Esophagus squamous epithelium (tissue), 5 donors: ENCODE measurements at places on chromosomes 6 and 20.

DNA sequence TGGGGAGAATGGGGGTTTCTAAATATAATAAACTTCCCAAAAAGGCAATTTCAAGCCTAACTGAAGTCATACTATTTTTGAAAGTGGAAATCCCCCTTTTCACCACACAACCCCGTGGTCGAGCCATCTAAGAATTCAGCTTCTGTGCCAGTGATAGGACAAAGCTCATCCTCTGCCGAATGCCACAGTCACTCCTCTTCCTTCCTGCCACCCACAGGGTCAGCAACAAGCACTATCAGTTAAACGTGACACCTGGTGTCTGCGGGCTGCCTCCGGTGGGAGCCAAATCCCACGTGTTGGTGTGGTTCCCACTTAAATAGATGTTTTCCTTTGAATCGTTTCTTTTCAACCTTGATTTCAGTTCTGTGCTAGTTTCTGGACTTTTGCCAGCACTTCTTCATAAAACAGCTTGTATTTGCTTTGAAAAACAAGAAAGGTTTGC is 60.7 kb downstream of the TNFAIP3 start:
- no peak for DNase-seq

- DNase-seq: no peak
Observed at GRCh38 chr6:53109612-53110011, 39.0 kb downstream of the GCM1 start.

GRCh38 chr6:14428269-14428668 is 310.7 kb downstream of the CD83 start:
- no peak for DNase-seq

DNA sequence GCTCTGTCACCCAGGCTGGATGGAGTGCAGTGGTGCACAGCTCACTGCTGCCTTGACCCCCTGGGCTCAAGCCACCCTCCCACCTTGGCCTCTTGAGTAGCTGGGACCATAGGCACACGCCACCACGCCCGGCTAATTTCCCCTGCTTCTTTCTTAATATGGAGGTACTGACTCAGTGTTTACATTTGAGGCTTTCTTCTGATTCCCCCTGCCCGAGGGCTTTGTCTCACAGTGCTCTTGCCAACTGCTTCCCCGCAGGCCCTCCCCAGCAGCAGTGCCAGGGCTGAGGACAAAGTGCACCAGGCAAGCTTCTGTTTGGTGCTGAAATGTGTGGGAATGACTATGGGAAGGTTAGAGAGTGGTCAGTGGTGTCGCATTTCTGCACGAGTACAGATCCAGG is 34.8 kb downstream of the NR2E1 start:
- no peak for DNase-seq

DNA sequence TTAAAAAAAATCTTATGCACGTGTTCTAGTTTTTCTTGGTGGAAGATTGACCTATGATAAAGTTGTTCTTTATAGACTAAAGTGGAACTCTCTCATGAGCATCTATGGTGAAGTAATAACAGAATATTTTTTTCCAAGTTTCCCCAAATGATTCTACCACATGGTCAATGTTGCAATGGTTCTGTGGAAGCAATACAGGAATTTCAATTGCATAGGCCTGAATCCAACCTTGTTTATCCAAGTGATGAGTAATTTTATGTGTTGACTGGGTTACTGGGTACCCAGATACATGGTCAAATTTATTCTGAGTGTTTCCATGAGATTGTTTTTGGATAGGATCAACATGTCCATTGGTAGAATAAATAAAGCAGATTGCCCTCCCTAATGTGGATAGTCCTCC is 581.5 kb downstream of the MMUT start:
- no peak for DNase-seq

DNA sequence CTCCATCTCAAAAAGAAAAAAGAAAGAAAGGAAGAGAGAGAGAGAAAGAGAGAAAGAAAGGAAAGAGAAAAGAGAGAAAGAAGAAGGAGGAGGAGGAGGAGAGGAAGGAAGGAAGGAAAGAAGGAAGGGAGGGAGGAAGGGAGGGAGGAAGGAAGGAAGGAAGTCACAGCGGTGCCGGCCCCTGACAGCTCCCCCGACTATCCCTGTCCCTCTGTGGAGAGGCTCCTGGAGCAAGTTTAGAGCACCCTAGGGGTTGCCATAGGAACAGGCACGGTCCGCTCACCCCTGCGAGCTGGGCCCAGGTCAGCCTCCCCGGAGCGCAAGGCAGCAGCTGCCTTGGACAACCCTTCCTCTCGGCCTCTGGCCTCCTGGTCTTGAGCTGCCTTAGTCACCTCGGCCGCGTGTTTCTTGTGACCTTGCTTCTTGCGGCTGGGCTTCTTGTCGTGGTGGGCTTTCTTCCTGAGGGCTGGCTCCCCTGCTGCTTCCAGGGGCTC is 6.8 kb downstream of the BNIP5 start:
- DNase-seq: no peak

GRCh38 chr6:3744901-3745470 is 6.5 kb downstream of the PXDC1 start:
- no peak for DNase-seq

DNA sequence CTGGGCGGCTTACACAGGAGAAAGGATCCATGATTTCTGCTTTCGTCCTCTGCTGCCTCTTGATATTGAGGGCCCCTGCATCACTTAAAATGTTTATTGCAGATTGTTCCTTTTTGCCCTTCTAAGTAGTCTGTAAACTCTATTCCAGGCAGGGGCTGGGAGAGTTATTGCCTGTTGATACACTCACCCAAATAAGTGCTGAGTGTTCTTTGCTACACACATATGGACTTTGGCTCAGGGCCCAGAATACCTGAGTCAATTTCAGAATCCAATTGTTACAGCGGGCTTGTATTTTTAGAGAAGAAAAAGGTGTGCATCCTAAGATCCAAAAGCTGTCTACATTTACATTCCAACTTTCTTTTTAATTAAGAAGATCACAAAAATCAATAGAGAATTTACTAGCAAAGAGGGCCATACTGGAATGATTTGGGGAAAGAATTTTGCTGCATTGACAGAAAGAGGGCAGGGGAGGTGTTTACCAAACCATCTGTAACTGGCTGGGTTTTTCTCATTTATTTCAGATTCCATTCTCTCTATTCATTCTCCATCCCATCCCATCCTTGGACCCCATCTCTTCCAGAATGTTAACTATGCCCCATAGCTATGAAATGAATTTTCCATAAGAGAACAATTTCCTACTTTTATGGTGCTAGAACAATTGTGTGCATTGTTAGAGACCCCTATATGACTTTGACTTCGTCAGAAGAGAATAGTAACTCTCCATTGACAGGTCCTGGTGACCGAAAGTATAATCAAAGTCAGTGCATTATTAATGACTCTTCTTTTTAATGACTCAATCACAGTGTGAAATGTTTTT is 959.9 kb upstream of the FLRT3 start:
- no peak for DNase-seq

DNA sequence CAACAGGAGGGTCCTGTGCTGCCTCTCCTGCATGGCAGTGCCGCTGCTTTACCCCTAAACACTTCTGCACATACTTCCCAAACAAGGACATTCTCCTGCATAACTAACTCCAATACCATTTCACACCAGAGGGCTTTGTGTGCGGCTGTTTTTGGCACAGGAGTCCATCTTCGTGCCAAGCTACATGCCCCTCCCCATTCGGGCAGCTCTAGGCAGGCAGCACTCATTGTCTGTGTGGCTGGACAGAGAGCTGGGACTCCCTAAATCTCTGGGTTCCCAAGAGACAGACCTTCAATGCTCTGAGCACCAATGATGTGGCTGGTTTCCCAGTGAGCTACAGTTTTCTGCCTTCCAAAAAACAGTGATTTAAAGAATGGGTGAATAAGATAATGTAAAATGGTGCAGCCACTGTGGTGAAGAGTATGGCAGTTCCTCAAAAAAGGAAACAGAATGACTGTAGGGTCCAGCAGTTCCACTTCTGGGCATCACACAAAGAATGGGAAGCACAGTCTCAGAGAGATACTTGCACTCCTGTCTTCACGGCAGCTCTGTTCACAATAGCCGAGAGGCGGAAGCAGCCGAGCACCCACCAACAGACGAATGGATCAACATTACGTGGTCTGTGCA is 80.3 kb upstream of the DUSP22 start:
- no peak for DNase-seq

GRCh38 chr20:34299556-34300255 is 3.4 kb downstream of the AHCY start:
- DNase-seq: no peak

GRCh38 chr20:18144541-18145099 is 7.0 kb downstream of the KAT14 start:
- no peak for DNase-seq

DNA sequence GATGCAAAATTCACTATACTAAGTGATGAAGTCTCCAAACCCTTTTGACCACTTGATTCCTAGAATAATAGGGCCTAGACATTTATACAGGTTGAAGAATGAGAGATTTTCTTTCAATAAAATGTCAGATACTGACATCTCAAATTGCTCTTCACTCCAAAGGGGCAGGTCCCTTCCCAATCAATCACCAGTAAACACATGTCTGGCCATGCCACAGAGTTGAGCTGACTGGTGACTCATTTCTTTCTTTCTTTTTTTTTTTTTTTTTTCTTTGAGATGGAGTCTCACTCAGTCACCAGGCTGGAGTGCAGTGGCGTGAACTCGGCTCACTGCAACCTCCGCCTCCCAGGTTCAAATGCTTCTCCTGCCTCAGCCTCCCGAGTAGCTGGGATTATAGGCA is 388.6 kb upstream of the BTBD3 start:
- no peak for DNase-seq

DNA sequence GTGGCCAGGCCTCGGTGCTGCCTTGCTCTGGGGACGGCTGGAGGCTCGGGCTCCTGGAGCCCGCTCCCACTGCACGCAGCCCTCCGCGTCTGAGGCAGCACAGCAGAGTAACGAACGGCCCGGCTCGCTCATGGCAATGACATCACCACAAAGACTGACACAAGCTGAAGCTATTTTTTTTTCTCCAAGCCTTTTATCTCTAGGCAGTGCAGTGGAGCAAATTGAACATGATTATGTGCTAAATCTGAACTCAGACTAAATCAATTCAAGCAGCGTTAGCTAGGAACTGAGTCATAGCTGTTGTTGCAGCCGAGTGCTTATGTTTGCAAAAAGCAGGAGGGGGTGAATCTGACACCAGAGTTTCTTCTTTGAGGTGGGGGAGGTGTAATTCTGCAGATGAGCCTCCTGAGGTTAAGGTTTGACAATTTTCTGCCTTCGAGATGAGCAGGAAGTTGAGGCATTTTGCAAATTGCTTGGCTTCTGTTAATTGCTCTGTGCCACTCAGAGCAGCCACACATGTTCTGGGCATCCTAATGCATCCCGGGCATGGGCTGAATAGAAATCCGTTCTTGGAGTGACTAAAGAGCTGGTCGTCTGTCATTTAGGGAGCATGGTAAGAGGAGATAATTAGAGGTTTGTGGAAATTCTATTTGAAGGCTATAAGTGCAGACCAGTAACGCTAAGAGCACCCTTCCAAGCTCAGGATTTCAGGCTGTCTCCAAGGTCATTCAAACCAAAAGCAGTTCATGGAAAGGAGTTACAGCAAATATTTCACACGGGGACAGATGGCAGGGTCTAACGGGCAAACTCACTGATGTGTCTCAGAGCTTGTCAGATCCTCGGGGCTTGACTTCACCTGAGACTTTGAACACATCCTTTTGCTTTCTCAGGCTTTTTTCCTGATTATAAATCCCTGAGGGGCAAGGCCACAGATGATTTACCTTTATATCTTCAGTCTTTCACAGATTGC is 155.1 kb upstream of the ENPP5 start:
- no peak for DNase-seq

GRCh38 chr6:130683761-130684517 is 143.3 kb upstream of the SMLR1 start:
- DNase-seq: no peak

GRCh38 chr6:159981403-159982245 is 12.7 kb downstream of the IGF2R start:
- no peak for DNase-seq

GRCh38 chr20:18665135-18665534 is 77.3 kb downstream of the DTD1 start:
- DNase-seq: no peak

DNA sequence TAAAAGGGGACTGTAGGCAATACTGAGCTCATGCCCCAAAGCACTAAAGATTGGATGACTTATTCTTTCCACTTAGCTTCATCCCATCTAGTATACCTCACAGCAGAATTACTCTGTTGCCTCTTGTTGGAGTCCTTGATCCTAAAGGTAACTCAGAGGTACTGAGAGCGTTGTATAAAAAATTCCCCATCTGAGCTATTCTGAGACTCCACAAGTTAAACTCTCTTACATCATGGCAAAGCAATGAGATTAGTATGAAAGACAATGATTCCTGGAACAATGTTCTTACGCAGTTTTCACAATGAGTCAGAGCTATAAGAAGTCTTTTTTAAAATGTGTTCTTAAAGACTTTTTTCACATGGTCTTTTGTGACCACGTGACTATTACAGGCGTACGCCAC is 370.1 kb downstream of the ADGRB3 start:
- no peak for DNase-seq

GRCh38 chr20:64006490-64006889 is 25.6 kb downstream of the PRPF6 start:
- no peak for DNase-seq
